ENCODE measurements at places on chromosomes 5 and 9.
A peak's percentile ranks its signal among the peaks of the same experiment; 100 is the strongest.

DNA sequence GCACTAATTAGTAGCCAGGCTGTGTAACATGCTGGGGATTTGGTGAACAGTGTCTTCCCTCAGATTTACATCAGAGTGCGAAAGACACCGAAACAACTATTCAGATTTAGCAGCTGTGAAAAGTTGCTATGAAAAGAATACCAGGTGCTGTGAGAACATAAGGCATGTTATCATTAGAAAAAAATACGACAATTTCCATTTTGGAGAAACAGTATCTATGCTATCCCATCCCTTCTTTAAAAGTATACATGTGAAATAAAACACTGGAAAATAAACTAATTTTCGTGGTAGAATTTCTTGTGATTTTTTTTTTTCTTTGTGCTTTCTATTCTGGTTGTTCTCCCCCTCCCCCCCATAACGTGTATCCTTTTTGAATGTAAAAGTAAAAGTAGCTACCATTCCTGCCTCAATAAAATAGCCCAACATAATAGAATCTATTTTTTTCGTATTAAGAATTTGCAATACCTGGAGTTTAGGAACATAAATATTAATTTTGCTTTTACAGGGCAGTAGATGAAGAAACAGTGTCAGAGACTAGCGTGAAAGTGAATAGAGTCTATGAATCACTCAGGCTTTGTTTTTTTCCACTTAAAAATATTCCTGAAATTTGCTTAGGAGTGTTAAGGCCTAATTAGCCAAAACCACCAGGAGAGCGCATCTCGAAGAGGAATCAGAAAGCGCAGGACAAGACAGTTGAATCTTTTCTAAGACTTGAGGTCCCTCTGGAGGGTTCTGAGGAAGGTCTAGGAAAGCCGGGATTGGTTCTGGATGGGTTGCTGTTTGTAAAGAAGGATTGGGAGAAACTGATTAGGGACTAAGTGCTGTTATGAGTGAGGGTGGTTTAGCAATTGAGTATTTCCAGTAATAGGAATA lies 813 bp upstream of the SLU7 start:
- DNase-seq: no peak

DNA sequence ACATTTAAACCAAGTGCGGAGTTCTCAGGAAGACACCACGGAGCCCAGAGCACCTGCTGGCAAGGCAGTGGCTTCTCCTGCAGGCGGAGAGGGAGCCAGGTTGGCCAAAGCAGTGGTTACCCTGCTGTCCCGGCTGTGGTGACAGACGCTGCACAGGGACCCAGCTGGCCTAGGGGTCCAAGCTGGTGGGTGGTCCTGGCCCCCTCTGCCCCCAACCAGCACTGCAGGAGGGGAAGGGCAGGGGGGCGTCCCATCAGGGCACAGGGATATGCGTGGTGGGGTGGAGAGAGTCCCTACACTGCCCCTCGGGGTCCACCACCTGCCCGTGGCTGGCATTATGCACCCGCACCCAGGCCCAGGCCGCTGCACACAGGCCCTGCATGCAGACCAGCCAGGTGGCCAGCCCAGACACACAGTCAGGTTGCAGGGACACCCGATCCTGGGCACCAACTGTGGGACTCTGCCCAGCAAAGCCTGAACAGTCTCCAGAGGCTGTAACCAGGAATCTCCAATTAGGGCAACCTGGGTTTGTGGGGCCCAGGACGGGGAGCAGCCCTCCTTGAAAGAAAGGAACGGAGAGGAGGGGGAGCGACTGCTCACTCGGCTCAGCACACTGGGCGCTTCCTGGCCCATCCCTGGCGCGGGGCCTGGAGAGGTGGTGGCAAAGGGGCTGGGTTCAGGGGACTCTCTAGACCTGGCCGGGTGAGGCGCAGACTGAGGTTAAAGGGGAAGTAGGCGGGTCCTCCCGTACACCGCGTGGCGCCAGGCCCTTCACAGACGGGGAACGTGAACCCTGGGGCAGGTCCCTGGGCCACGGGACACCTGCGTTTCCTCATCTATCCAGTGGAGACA lies 46.3 kb downstream of the NACC2 start:
- DNase-seq: no peak

DNA sequence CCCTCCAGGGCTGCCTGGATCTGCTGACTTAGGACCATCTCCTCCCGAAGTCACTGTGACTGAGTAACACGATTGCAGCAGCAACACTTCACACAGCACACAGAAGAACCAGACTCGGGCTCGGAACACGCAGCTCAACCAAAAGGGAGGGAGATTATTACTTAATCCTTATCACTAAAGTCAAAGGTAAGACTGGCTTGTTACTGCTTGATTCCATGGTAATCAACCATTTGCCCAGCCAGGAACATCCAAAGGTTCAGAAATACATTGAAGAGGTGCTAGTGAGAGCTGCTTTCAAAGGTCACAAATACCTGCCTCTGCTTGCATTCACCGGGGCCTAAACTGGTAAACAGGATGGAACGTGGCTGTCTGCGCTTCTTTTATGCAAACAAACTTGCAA lies 7.7 kb downstream of the FBP1 start:
- DNase-seq: no peak

GRCh38 chr5:77409870-77410621 lies 82.1 kb downstream of the WDR41 start:
- DNase-seq: no peak

DNA sequence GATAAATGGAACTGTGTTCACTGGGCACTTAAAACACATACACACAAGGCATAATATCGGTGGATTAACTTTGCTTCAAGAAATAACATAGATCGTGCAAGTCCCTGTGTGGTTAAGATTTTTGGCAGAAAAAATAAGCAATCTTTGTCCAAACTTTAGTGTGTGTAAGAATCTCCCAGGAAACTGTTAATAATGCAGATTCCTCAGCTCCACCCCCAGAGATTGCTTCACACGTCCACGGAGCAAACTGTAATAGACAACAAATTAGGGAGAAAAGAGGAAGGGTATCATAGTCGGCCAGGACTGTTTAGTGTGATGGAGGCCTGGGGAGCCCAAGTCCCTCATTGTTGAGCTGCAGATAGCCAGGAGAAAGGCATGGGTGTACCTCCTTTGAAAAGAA lies 84.8 kb downstream of the PJA2 start:
- no peak for DNase-seq

DNA sequence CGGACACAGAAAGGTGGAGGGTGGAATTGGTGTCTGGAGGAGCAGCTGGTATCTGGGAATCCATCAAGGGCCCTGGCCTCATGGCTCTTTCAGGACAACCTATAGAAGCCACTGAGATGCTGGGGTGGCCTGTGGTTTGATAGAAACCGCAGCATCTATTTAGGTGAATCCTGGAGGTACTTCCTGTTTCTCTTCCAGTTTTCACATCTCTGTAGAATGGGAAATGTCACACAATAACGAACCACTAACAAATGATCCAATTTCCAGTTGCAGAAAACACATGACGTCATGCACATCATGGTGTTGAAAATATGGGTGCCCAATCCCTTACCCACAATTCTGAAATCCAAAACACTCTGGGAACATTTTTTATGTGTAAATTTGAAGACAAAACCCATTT lies 52.2 kb downstream of the ROPN1L start:
- DNase-seq: no peak

- peak; percentile 16 for DNase-seq
These were observed 62.3 kb downstream of the GCNT1 start for GRCh38 chr9:76521244-76521681.

- DNase-seq: peak; percentile 56
These were observed 97.7 kb upstream of the MVB12B start for GRCh38 chr9:126228781-126229444.

- DNase-seq: no peak
These were observed 9.7 kb downstream of the PCDH1 start for GRCh38 chr5:141868541-141868940.

DNA sequence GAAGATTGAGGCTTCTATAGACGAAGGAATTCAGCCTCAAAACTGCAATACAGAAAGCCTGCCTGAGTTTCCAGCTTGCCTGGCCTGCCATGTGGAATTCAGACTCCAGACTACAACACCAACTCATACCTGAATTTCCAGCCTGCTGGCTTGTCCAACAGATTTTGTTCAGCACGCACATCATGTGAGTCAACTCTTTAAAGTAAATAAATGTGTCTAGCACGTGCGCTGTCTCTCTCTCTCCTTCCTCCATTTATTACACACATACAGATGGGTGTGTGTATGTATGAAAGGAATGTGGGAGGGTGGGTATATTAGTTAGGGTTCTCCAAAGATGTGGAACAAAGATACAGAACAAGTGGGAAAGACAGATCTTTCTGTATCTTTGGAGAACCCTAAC lies 82.4 kb upstream of the TAS2R1 start:
- DNase-seq: no peak

GRCh38 chr9:10818206-10818605 lies 205.4 kb upstream of the PTPRD start:
- DNase-seq: no peak

DNA sequence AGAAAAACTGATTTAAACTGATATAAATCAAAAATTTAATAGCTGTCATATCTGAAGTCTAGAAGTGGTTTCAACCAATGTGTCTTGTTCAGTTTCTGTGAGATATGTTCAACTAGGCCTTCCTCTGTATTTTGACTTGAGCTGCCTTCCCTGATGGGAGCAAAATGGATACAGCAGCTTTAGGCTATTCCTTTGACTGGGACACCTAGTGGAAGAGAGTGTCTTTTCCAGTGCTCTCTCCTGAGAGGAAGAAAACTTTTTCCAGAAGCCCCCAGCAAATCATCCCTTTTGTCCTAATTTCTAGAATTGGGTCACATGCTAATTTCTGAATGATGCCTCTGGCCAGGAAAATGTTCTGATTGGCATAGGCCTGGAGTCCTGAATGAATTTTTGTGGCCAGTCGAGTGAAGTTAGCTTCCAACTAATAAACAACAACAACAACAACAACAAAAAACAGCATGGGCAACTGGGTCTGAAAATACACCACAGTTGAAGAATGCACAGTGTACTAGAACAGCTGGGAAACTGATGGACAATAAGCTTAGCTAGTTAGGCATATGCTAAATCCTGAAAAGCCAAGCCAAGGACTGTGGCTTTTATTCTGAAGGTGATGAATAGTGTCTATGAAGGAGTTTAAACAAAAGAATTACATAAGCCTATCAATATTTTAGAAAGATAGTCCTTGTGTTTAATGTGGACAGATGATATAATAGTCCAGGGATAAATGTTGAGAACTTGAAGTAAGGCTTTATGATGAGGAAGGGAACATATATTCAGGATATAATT lies 125.7 kb downstream of the FBN2 start:
- DNase-seq: no peak

DNA sequence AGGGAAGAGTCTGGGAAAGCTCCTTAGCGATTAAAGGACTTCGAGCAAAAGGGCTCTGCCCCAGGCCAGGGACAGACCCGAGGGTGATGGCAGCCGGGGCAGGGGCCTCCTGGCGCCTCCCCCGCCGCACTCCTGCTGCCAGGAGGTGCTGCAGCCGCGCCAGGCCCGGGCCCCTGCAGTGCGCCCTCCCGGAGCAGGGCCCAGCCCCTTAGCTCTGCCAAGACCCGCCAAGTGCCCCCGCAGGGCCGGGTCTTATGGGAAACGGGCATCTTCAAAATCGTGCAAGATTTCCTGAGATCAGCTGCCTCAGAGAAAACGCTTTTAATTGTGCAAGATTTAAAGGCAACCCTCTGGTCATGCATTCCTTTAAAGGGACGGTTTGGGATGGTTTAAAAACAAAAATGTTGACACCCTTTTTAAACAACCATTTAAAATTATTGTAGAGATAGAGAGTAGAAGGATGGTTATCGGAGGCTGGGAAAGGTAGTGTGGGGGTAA lies 52.4 kb downstream of the CDC14B start:
- DNase-seq: no peak

DNA sequence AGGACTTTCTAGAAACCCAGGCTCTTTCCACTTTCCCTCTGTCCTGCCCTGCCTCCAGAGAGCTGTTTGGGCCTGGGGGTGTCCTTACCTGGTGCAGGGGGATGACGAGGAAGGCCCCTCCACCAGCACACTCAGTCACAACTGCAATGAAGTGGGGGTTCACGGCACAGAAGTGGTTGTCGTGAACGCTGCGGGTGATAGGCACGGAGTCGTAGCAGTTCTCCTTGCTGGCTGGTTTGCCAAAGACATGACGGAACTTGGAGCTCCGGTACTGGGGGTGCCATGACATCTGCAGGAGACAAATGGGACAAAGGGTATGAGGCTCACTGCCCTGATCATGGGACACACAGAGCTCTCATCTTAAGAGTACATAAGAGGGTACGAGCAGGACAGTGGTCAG lies 35.1 kb downstream of the CORO2A start:
- DNase-seq: no peak

- no peak for DNase-seq
These were observed 358.0 kb upstream of the PCSK5 start for GRCh38 chr9:75532233-75533050.

DNA sequence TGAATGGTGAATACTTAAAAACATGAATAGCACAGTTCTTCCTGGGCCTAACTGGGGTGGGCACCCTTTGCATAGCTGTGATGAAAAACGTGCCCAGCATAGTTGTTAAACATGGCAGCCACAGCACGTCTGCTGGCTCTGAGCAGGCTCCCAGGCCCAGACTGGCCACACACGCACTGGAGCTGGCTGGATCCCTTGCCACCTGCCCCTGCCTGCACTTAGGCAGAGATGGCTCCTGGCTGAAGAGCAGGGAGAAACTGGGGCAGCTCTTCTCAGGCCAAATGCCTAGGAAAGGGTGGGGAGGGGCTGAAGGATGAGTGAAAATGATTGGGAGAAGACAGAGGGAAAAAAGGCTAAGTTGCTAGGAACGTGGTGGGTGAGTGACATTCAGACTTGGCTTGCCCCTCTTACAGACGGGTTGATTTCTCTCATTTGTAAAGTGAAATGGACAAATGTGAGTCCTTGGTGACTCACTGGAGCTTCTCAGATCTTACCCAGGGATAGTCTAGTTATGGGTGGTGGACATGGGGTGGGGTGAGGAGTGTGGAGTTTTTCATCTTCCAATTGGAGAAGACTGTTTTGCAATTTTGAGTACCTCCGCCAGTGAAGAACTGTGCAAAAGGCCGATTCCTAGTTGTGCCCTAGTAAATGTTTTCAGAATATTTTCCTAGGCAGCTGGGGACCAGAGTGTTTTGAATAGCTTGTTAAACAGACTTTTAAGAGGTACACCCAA lies 42.4 kb downstream of the TRIO start:
- DNase-seq: peak; percentile 45

GRCh38 chr5:8114597-8115266 lies 245.8 kb downstream of the MTRR start:
- DNase-seq: no peak

DNA sequence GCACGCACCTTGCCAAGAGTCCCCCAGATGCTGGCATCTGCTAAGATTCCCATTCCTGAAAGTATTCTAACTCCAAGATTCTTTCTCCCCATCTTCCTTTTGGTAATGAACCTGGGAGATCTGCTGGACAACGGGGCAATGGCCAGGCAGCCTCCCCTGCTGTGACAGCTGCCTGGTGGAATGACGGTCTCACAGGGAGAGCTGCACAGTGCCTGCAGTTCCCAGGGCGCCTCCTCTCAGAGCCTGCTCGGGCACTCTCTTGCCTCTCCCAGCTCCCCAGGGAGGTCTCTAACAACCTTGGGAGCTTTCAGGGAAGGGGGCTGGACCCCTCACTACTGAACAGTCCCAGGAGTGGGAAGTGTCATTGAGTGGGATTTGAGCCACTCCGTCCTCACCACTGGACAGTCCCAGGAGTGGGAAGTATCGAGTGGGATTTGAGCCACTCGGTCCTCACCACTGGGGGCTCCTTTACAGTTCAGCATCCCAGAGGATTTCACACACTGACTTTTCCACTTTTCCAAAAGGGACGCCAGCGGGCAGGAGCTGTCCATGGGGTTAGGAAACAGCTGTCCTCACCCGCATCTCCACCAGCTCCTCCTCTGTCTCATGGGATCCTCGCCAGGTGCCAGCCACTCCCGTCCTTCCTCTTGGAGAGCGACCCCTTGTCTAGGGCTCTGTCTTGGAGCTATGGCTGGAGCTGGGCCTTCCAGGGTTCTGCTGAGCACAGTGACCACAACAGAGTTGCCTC lies 65.7 kb downstream of the ADAMTS2 start:
- no peak for DNase-seq
